ENCODE measurements at places on chromosomes 4 and X. TPM values are rescaled to one million over a fixed set of nuclear protein-coding genes. Genes with fewer than 3 reads are reported as not detected.

SSX2 gene
- not detected for total RNA-seq

BTK gene
- total RNA-seq, result 3.1 TPM

KLHL4 gene
- 9.2 TPM for total RNA-seq

FREM3 gene
- total RNA-seq, result 0.93 TPM

KLHL13 gene
- 36.2 TPM for total RNA-seq

WAS gene
- 3.5 TPM for total RNA-seq

MAGEC1 gene
- not detected for total RNA-seq

GAGE2A gene
- total RNA-seq, result not detected

ENPP6 gene
- total RNA-seq, result 19.3 TPM

MAGEB1 gene
- total RNA-seq, result not detected

SLC10A7 gene
- total RNA-seq, result 28.3 TPM

NAP1L2 gene
- 16.2 TPM for total RNA-seq

DIPK2B gene
- 13.6 TPM for total RNA-seq

XK gene
- total RNA-seq, result 5.8 TPM

P2RY4 gene
- 0.82 TPM for total RNA-seq

EDA gene
- total RNA-seq, result 9.0 TPM
